A172 (cell line): ENCODE measurements at places on chromosomes 11 and 22. TPM values are rescaled to one million over a fixed set of nuclear protein-coding genes. Genes with fewer than 3 reads are reported as not detected.

The MRPL11 gene
- total RNA-seq = 80.0 and 127 TPM in 2 replicates

DNA sequence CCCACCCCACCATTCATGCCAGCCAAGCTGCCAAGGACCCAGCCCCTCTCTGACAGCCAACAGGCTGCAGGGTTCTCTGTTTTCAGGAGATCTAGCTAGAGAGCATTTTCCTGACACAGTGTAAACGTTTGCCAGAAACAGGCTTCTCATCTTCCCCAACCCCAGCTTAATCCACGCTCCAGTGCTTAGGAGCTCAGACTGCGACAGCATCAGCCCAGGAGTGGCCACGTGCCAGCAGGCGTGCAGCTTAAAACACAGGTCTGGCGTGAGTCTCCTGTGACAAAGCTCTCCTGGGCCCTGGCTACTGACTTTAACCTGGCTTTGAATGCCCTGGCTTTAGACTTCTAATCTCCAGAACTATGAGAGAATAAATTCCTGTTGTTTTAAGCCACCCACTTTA lies 66.6 kb downstream of the GALNT18 start:
- no peak for DNase-seq

The CRYBB2 gene
- total RNA-seq = not detected in 2 replicates

The HEPN1 gene
- not detected in 2 replicates for total RNA-seq

The TMPRSS4 gene
- total RNA-seq = not detected in 2 replicates
